Upper lobe of right lung (tissue), 1 donor: ENCODE measurements at places on chromosomes 12 and 14.
A peak's percentile ranks its signal among the peaks of the same experiment; 100 is the strongest.

- no peak for DNase-seq
These were observed 206.7 kb downstream of the AACS start for GRCh38 chr12:125271892-125272291.

- no peak for DNase-seq
These were observed 83.2 kb downstream of the PPP2R5C start for GRCh38 chr14:101844751-101845150.

- DNase-seq = no peak
These were observed 437.7 kb upstream of the FAR2 start for GRCh38 chr12:28711421-28711820.

- DNase-seq = no peak
These were observed 40.0 kb downstream of the KIF21A start for GRCh38 chr12:39402922-39403321.

GRCh38 chr12:91126516-91126915 lies 15.2 kb upstream of the LUM start:
- DNase-seq = no peak

- DNase-seq = no peak
These were observed 309.4 kb downstream of the BTG1 start for GRCh38 chr12:91836264-91836663.

DNA sequence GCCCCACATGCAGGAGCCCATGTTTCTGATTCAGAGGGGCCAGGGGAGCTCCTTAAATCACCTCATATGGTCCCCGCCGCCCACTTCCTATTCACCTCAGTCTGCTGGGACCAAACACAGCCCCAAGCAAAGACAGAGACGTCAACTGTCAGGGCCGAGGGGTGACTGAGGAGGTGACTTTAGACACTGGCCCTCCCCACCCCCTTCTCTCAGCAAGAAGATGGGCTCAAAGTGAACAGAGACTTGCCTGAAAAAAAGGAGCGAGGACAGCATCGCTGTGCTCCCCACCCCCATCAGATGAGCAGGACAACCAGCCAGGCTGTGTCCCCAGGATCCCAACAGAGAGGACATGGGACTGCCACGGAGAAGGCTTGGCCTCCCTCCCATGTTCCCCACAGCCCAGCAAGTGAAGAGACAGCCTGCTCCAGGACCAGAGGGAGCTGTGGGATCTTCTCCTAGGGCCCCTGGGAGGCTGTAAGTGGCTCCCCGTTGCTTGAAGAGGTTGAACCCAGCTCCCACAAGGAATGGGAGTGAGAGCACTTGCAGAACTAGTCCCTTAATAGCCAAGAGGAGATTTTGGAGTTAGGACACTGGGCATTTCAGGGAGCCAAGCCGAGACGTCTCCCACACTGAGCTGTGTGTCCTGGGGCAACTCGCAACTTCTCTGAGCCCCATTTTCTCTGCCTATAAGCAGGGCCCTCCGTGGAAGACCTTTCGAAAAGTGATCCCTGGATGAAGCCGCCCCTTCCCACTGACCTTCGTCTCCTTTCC lies 1.3 kb upstream of the KRT79 start:
- no peak for DNase-seq

DNA sequence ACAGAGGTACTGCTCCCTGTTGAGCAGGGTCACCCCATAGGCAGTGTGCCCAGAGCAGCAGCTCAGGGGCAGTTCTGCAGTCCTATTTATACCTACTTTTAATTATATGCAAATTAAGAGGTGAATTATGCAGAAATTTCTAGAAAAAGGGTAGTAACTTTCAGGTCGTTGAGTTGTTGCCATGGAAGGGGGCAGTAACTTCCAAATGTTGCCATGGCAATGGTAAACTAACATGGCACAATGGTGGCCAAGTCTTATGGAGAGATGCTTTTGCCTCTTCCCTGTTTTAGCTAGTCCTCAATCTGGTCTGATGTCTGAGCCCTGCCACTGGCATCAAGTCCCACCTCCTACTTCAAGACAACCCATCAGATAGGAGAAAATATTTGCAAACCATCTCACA lies 30.4 kb upstream of the P2RX7 start:
- no peak for DNase-seq

DNA sequence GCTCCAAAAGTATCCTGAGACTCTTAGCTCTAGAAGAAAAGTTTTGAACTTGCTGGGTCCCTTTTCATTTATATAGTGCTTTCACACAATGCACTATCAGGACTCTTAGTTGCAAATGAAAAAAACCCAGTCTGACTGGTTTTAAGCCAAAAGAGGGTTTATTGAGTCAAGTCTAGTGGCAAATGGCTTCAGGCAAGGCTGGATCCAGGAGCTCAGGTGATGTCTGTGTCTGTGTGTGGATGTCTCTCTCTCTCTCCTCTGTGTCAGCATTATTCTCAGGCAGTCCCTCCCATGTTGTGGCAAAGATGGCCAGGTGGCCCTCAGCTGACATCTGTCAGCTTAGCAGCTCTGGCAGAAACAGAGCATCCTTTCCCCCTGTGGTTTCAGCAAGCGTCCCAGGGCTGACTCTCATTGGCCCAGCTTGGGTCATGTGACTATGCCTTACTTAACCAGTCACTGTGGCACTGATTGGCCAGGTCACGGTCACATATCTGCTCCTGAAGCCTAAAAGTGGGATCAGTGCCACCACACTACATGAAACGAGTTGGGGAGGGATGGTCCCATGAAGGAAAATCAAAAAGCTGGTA lies 6.2 kb downstream of the TMEM120B start:
- no peak for DNase-seq

DNA sequence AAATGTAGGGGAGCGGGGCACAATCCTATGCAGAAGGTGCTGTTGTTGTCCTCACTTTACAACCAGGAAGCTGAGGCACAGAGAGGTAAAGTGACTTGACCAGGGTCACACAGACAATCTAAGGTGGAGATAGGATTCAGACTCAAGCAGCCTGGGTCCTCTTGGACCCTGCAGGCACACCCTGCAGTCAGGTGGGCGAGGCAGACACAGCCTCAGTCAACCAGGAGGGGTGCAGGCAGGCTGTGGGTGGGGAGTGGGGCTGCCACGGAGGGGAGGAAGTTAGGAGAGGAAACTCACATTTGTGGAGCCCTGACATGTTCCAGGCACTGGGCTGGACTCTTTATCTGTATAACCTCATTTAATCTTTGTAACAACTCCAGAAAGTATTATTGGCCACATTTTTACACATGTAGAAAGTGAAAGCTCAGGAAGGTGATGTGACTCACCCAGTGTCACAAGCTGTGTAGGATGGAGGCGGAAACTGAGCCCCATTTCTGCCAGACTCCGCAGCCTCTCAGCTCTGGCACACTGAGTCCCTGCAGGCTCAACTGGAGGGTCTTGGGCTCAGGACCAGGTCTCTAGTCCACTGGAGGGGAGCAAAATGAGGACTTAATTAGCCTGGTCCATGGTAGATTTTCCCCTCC lies 24.9 kb upstream of the CHGA start:
- no peak for DNase-seq

- DNase-seq = peak; percentile 76
These were observed 19.6 kb downstream of the NINJ2 start for GRCh38 chr12:643475-644302.

DNA sequence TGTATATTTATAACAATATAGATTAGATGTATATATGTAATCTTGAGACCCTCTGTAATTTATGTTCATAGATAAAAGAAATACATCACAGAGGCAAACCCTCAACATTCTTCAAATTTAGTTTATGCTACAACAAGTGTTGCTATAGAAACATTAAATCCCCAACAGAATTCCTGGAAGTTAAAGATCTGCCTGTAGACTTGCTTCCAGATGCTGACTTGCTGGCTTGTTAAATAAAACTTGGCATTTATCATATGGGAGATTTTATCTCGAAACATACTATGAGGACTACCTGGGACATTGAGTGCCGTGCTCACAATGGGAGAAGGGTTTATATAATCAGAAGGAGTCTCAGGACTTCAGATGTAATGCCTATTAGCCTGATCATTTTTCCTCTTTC lies 136.3 kb upstream of the PLXNC1 start:
- DNase-seq = no peak

DNA sequence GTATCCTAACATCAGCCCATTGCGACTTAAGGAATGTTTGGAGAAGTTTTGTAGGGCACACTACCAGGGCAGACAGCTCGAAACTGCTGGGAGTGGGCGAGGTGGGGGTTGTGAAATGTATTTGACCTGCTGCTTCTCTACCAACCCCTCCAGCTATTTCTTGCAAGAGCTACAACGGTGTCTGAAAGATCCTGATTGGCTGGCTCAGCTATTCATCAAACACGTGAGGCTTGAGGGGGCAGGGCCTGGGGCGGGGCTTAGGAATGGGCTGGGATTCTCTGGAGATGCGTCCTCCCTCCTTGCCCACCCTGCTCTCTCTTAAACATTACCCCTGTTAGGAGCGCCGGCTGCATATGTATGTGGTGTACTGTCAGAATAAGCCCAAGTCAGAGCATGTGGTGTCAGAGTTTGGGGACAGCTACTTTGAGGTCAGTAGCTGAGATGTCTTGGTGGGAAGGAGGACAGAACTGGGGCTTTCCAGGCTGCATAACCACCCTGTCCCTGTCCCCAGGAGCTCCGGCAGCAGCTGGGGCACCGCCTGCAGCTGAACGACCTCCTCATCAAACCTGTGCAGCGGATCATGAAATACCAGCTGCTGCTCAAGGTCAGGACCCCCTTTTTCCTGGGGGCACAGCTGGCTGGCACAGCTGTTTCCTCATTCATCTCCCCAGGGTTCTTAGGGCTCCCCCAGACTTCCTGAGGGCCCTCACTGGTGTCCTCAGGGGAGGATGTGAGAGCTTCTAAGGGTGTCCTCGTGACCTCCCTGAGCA lies 3.1 kb downstream of the ARHGEF25 start:
- no peak for DNase-seq

DNA sequence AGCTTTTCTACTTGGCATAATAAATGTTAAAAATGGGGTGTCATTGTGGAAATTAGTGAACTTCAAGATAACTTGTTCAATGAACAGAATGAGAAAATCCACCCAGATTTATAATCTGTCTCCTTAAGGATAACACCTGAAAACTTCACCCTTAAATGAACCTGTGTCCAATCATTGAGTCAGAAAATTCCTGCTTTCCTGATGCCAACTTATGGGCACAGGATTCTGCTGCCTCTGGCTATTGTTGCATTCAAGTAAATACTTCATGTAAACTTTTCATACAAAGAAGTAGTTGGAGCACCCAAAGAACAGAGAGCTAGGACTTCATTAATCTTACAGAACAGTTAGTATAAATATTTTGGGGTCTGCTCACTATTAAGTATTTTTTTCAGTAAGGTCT lies 98.9 kb upstream of the PLEKHA5 start:
- DNase-seq = no peak

GRCh38 chr14:92316176-92316575 lies 6.8 kb upstream of the SLC24A4 start:
- no peak for DNase-seq

DNA sequence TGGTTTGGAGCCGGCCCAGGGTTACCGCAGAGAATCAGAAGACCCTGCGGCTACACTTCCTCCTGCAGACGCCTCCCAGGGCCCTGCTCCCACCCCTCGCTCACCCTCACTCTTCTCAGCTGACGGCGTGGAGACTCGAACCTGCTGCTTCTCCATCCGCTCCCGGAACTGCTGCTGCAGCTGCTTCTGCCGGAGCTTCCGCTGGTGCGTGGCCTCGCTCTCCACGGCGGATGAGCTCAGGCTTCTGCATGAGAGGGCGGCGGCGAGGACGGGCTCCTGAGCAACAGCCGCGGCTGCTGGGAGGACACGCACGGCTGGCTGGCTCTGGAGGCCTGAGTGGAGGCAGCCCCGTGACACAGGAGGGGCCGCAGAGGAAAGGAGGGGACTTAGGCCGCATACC lies 33.3 kb downstream of the RAD52 start:
- no peak for DNase-seq

GRCh38 chr14:91227183-91227628 lies 17.3 kb downstream of the GPR68 start:
- no peak for DNase-seq

DNA sequence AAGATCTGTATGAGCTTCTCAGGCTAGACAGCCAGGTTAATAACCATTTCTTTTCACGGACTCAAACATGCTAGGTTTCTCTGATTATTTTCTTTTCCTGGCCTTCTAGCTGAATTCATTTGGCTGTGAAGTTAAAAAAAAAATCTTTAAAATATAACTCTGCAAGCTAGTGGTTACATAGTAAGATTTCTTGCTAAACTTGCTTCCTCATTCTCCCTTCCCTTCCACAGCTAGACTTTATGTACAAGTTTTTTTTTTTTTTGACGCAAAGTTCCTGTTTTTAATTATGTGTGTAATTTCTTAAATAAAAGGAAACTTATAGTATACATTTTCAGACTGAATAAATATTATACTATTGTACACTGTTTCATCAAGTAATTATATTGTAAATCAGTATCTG lies 145.4 kb downstream of the TMTC2 start:
- no peak for DNase-seq

DNA sequence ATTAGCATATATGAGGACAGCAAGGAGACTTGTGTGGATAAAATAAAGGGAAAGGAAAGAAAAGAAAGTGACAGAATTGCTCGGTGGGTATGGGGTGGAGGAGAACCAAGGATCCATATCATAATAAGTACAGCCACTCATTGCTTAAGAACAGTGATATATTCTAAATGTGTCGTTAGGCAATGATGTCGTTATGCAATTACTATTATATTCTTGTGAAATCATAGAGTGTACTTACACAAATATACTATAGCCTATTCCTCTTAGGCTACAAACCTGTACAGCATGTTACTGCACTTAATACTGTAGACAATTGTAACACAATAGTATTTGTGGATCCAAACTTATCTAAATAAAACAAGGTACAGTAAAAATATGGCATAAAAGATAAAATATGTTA lies 271.1 kb downstream of the CCER1 start:
- DNase-seq = no peak

GRCh38 chr12:91205811-91206210 lies 23.2 kb upstream of the DCN start:
- DNase-seq = no peak

DNA sequence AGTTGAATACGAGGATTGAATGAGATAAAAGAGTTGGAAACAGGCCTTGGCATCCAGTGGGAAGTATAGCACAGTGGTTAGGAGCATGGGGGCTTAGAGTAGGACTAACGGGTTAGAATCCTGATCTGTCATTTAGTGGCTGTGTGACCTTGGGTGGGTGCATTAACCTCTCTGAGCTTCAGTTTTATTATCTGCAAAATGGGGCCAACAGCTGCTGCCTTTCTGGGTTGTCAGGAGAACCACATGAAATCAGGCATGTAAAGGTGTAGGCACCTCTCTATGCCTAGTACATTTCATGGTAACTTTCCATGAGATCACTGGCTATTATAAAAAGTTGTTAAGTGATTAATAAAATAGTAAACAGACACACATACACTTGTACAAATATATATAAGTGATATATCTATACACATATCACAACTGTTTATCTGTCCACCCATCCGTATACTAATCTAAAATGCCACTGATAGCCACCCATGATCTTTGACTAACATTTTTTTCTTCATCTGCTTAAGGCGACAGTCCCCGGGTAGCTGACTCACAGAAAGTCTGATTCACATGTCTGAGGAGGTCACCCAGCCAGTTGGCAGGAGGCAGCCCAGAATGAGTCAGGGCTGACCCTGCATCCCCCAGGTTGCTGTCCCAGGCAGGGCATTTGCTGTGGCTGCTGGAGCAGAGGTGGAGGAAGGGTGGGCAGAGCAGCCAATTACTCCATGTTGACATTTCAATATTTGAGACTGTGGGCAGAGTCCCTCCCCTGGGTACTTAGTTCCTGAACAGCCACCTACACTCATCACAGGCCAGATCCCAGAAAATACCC lies 125.6 kb upstream of the NOS1 start:
- no peak for DNase-seq

- DNase-seq = no peak
These were observed 13.6 kb downstream of the SNRNP35 start for GRCh38 chr12:123471374-123472068.

- DNase-seq = no peak
These were observed 240.3 kb upstream of the TMPO start for GRCh38 chr12:98275131-98275475.

GRCh38 chr14:95468448-95469133 lies 47.9 kb downstream of the SYNE3 start:
- DNase-seq = no peak
